Liver (tissue), 10 donors: ENCODE measurements at places on chromosomes 11 and 22. TPM values are rescaled to one million over a fixed set of nuclear protein-coding genes. Genes with fewer than 3 reads are reported as not detected.

GRCh38 chr11:45400591-45400990 lies 114.5 kb upstream of the SYT13 start:
- DNase-seq: no peak
- H3K4me3 ChIP-seq: no peak overlapping the region
- H3K27ac ChIP-seq: no peak overlapping the region
- H3K4me1 ChIP-seq: no peaks in the 10 kb centered on the region
- no peaks in the 10 kb centered on the region for H3K36me3 ChIP-seq

- H3K27me3 ChIP-seq: no peaks in the 10 kb centered on the region
- H3K4me1 ChIP-seq: no peaks in the 10 kb centered on the region
- no peaks in the 10 kb centered on the region for H3K36me3 ChIP-seq
- no peak overlapping the region for H3K27ac ChIP-seq
- no peak for DNase-seq
Measured at GRCh38 chr11:87820011-87820410, 355.2 kb downstream of the RAB38 start.

DNA sequence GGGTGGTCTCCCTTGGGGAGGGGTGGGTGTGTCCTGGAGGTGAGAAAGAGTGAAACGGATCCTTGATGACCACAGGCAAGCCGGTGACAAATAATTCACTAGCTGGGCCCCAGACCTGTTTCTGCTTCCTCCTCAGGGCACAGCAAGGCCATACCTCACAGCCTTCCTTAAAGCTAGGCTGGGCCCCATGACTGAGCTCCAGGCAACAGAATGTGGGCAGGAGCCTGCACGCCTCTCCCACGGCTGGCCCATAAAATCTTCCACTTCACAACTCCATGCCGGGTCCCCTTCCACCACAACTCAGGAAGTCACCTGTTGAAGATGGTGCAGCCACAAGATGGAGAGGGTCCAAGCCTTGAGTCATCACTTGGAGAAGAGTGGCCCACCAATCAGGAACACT lies 23.9 kb downstream of the SLC22A12 start:
- H3K36me3 ChIP-seq: no peaks in the 10 kb centered on the region
- no peak for DNase-seq

GRCh38 chr11:40290171-40290631 lies 1169.3 kb downstream of the LRRC4C start:
- no peak overlapping the region for H3K4me3 ChIP-seq
- peaks cover 11% of the 10 kb centered on the region for H3K4me1 ChIP-seq
- H3K27ac ChIP-seq: no peak overlapping the region
- no peaks in the 10 kb centered on the region for H3K27me3 ChIP-seq

The DCDC1 gene
- total RNA-seq: 3.5 TPM

The P2RY2 gene
- total RNA-seq: 3.7 TPM
